ENCODE measurements at places on chromosomes 6 and 20. TPM values are rescaled to one million over a fixed set of nuclear protein-coding genes. Genes with fewer than 3 reads are reported as not detected.

DNA sequence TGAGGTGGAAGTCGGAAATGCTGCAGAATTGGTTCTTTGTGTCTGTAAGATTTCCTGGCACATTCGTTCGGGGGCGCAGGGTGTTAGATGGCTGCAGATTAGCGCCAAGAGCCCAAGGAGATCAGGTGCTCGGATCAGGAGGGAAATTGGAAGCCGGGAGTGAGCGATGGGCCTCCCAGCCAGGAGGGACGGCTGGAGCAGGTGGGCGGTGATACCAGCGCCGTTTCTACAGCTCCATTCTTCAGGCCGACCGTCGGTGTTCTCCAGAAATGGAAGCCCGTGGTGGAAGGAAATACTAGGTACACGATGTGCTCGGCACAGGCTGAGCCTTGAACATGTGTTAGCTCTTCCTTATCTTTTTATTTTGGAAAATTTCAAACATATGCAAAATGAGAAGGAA, 6.5 kb downstream of the SIRPA start:
- DNase-seq, result no peak

DNA sequence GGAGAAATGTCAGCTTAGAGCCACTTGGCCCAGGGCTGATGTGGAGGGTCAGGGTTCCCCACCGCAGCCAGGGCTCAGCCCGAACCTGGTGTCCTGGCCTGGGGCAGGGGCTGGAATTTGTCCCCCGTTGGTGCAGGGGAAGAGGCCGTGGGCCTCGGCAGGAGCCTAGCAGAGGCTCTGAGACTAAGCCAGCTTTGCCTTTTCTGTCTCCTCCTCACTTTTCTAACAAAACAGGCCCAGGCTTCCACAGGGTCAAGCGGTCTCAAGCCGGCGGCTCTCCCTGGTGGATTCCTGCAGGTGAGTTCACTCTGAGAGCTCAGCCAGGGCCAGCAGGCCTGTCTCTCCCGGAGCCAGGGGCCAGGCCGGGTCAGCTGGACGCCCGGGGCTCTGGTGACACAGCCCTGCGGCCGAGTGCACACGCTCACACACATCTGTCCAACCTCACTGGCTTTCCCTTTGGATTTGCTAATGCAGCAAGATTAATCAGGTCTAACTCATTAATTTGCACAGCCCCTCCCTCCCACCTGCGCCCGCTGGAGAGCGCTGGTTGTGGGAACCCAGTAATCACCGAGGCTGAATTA, 2.9 kb upstream of the CHRNA4 start:
- no peak for DNase-seq

GRCh38 chr20:4233520-4233919, 218.2 kb upstream of the RNF24 start:
- DNase-seq, result no peak

- no peak for DNase-seq
Observed at GRCh38 chr20:48403167-48403761, 424.5 kb downstream of the PREX1 start.

DNA sequence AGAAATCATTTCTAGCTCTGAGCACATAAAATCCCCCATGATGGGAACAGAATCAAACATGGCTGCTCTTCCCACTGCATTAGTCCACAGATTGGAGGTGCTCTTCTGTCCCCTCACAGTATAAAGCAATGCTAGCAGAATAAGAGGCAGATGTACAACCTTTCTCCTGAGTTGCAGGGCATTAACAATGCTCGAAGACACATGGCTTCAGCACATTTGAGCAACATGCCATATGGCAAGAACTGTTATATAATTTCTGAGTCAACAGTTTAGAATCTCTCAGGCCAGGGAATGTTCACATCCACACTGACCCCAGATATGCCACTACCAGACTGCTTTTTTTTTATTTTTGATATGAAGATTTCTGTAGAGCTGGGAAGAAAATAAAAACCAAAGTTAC, 119.6 kb downstream of the KIF13A start:
- DNase-seq, result peak; percentile 88

VSTM2L gene
- 35.2 TPM for total RNA-seq

WFDC12 gene
- total RNA-seq, result not detected
